ENCODE measurements at places on chromosomes 5 and 9.

GRCh38 chr5:146633323-146633764, 117.4 kb upstream of the GPR151 start:
- no peak for DNase-seq

DNA sequence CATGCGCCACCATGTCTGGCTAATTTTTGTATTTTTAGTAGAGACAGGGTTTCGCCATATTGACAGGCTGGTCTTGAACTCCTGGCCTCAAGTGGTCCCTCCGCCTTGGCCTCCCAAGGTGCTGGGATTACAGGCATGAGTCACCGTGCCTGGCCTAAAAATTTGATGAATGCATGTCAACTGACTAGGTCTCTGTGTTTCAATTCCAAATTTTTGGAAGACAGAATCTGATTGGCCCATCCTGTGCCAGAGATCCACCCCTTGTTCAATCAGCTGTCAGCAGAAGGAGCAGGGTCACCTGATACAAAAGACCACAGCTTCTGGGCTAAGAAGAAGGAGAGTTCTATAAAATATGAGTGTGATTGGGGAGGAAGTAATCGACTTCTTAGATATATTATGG, 43.5 kb upstream of the COL15A1 start:
- no peak for DNase-seq

DNA sequence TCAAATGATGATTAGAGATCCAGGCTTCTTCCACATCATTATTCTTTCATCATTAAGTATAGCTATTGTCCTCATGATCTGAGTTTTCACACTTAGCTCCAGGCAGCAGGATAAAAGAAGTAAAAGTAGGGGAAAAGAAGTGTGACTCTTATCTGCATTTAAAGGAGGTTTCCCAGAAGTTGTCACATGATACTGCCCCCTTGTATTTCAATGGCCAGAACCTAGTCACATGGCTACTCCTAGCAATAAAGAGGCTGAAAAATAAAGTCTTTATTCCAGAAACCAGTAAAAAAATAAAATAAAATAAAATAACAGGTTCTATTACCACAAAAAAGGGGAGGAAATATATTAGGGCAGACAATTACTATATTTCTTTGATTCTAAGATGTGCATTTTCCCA, 5.3 kb upstream of the NDUFS4 start:
- DNase-seq = no peak

GRCh38 chr5:143147902-143148301, 255.6 kb downstream of the NR3C1 start:
- no peak for DNase-seq

DNA sequence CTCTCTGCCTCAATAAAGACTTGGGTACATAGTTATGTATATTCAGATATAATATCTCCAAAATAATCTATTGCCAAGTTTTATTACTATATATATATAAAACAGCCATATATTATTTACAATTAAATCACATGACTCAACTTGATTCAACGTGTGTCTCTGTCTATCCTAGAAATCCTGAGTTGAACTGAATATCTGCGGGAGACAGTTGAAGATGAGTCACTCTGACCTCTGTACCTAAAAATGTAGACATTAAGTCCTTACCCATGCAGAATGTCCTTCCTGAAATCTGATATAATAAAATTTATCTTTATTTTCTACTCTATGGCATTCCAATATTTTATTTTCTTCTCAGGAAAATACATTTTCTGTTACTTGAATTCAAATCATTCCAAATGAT, 218.2 kb upstream of the PRDM9 start:
- DNase-seq = no peak

Measured in activated gamma-delta T cell (primary cell).